ENCODE measurements at places on chromosomes 7 and 10.

DNA sequence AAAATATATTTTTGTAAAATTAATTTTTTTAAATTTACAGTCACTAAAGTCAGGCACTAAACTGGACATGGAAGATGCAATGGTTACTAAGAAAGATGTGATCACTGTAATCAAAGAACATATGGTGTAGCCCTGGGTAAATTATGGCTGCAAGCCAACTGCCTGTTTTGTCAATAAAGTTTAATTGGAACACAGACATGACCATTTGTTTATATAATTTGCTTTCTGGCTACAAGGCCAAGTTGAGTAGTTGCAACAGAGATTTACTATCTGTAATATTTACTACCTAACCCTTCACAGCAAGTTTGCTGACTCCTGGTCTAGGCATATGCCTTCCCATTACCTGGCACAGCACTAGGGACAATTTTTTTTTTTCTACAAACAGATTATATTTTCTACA is 448.9 kb downstream of the ADRA2A start:
- DNase-seq, result no peak

- DNase-seq, result no peak
Measured at GRCh38 chr10:31146491-31147209, 115.0 kb upstream of the ZNF438 start.

GRCh38 chr7:49324040-49324439 is 399.7 kb downstream of the CDC14C start:
- no peak for DNase-seq

DNA sequence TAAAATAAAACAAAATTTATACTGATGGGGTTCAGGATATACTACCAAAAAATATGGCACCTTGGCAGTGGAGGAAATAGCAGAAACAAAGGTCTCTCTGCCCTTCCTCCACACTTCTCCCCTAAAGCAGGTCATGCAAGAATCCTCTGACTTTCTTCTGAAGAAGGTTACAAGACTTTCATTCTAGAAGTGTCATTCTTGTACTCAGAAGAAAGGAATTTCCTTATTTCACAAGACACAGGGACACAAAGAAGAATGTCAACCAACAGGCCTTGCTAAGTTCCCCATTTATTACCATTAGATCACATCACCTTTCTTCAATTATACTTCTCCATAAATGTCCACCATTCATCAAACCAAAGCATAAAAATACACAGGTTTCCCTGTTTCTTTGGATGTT is 470.2 kb downstream of the PAXIP1 start:
- no peak for DNase-seq

DNA sequence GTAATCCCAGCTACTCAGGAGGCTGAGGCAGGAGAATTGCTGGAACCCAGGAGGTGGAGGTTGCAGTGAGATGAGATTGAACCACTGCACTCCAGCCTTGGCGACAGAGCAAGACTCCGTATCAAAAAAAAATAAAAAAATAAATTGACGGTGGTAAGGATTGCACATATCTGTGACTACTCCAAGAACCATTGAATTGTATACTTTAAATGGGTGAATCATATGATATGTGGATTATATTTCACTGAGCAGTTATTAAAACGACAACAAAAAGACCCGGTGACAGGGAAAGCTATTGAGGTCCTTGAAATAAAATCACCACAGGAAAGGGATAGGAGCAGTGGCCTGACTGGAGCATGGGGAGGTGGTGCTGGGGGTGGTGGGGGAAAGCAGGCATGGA is 31.2 kb upstream of the COMTD1 start:
- DNase-seq, result no peak

- no peak for DNase-seq
Measured at GRCh38 chr7:23003505-23004246, 10.3 kb downstream of the HYCC1 start.

DNA sequence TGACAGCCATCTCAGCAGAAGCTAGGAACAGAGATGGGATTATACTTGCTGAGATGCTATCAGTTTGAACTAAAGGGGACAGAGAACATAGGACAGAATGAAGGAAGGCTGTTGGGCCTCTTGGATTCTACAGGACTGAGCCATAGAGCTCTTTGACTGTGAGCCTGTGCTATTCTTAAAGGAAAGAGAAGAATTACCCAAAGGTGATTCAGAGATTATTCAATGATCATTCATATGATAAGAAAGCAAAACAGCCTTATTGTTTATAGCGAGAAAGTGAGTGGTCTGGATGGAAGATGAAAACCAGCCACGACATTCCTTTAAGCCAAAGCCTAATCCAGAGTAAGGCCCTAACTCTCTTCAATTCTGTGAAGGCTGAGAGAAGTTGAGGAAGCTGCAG is 69.7 kb upstream of the NEUROD6 start:
- DNase-seq, result no peak

DNA sequence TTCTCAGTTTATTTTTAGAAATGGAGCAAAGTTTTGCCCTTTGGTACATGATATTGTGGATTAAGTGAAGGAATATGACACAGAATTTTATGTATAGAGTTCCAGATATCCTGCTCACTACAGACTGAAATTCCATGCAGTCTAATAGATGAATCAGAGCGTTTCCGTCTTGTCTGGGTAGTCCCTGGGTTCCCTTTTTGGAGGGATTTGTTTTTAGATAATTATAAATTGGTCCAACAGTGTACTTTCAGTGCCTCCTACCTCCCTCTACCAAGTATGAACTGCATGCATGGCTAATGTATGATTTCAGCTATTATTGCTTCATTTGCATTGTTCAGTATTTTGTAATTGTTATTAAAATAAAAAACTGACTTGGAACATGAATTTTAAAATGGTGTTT is 74.4 kb downstream of the SEPTIN7 start:
- no peak for DNase-seq

- no peak for DNase-seq
Measured at GRCh38 chr10:47320812-47321211, 1.4 kb upstream of the GDF2 start.

- no peak for DNase-seq
Measured at GRCh38 chr7:144641389-144642044, 194.3 kb downstream of the TPK1 start.

DNA sequence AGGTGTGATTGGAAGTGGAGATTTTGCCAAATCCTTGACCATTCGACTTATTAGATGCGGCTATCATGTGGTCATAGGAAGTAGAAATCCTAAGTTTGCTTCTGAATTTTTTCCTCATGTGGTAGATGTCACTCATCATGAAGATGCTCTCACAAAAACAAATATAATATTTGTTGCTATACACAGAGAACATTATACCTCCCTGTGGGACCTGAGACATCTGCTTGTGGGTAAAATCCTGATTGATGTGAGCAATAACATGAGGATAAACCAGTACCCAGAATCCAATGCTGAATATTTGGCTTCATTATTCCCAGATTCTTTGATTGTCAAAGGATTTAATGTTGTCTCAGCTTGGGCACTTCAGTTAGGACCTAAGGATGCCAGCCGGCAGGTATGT is 13.6 kb downstream of the STEAP2 start:
- DNase-seq, result peak; percentile 40

GRCh38 chr10:71081912-71082311 is 130.5 kb upstream of the UNC5B start:
- DNase-seq, result no peak

DNA sequence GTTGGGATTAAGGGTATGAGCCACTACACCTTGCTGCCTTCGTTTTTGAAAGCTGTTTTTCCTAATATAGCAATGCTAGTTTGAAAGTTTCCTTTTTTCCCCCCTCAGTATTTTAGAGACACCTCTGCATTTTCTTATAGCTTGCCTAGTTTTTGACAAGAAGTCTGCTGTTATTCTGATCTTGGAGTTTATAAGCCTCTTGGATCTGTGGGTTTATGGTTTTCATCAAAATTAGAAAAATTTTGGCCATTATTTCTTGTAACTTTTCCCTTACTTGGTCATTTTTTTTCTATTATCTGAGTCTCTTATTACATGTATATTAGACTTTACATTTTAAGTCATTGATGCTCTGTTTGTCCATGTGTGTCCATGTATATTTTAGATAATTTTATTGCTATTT is 57.2 kb downstream of the SHOC2 start:
- no peak for DNase-seq

DNA sequence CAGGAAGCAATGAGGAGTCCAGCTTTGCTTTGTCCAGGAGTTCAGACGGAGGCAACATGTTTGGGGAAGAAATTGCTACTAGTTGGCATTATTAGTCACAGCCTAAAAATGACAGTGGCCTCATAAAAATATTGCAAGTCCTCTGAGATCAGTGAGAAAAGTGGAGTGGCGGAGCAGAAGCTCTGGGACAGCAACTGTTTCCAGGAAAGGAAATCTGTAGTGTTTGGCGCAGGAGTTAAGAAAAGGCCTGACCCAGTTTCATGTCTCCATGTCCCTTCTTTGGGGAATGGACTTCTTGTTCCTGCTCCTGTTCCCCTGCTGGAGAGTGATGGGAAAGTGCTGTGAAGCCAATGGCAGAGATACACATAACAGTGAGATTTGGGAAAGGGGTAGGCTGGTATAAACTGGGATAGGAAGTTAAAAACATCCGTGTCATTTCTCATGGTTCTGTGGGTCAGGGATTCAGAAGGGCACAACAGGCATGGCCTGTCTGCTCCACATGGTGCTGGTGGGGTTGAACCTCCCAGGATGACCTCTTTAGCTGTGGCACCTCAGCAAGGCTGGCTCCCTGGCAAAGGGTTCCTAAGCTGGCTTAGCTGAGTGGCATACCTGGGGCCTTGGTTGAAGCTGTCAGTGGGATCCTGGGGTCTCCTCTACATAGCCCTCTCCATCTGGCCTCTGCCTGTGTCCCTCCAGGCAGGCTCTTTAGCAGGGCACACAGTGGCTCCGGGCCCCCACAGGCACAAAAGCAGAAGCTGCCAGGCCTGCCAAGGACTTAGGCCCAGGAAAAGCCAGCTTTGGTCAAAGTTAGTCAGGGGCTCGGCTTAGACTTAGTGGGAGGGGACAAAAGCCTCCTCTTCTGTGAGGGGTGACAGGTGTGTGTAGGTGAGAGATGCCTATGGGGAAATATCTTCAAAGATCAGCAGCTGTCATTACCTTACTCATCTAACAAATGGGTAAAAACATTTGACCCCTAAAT is 77.7 kb downstream of the WDFY4 start:
- no peak for DNase-seq

DNA sequence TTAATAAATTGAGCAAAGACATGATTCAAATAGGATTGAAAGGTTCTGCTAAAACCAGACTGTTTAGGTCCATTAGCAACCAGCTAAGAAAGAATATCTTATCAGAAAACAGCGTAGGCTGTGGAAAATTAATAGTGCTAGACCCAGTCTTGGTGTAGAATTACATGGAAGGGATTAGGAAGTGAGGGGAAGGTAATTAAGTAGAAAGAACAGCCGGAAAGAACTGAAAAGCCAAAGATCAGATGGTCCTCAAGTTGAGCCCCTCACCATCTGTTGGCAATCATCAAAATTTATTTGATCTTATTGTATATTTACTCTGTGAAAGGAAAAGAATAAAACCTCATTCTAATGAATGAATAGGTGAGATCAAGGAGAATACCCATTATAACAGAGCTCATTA is 50.1 kb downstream of the COL1A2 start:
- peak; percentile 48 for DNase-seq

GRCh38 chr10:125132344-125132743 is 28.0 kb downstream of the CTBP2 start:
- no peak for DNase-seq

- no peak for DNase-seq
Measured at GRCh38 chr10:103582331-103583123, 89.0 kb downstream of the NEURL1 start.

- DNase-seq, result no peak
Measured at GRCh38 chr7:131897016-131897789, 340.8 kb upstream of the PODXL start.

- no peak for DNase-seq
Measured at GRCh38 chr10:31124852-31125251, 93.2 kb upstream of the ZNF438 start.

DNA sequence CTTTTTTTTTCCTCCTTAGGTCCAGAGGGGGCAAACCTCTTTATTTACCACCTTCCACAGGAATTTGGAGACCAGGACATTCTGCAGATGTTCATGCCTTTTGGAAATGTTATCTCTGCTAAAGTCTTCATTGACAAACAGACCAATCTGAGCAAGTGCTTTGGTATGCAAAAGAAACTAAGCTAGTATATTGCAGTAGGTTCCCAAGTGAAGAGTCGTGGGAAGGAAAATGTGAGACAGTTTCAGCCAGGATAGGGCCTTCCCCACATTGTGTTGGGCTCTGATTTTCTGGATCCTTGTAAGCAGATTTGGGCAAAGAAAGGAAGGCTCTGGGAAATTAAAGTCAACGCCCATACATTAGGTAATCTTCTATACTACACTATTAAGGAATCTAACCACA is 285.6 kb downstream of the USP6NL start:
- no peak for DNase-seq

DNA sequence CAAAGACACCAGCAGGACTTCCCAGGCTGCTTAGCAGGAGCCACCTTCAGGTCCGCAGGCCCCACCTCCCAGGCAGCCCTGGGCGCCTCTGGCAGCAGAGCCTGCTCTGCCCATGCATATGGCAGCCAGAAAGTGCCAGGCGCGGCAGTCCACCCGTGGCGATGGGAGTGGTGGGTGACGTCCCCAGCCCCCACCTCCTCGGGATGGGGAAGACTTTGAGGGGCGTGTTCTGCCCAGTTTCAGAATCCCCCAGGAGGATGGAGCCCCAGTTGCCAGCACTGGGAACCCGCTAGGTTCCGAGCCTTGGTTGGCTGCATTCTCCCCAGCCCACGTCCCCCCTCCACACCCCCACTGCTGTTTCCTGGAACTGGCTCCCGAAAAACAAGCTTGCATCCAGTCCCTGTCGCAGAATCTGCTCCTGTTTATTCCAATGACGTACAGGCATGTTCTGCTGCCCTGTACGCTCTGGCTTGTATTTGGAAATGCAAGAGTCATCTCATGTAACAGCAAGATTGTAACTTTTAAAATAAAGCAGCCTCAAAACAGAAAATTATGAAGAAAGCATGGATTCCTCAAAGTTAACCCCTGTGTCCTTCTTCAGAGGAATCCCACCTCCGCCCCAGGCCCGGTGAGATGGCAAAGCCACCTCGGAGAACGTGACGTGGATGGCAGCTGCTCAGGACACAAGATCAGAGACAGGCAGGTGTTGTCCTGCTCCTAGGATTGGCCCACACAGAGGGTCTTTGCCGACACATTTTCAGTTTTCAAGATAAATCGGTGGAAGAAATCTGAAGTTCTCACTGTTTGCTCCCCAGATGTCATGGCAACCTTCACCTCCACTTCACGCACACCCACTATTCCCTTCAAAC is 87.8 kb upstream of the PPP2R2D start:
- no peak for DNase-seq

DNA sequence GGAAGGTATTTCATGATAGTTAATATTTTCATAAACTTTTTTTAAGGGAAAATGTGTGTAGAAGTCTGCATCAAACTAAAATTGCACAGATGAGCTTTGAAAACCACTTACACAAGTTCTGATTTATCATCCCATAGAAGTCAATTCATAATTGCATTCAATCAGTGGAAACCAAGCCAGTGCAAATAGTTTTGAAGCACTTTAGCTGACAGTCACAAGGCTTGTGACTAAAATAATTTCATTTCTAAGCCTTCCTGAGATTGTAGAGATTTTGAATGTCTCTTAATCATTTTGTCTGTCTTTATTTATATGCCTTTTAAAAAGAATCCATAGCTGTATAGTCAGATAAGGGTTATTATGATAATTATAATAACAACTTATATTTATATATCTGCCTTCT is 41.4 kb downstream of the EXOC4 start:
- DNase-seq, result no peak
